ENCODE measurements at places on chromosomes 7 and 10.

DNA sequence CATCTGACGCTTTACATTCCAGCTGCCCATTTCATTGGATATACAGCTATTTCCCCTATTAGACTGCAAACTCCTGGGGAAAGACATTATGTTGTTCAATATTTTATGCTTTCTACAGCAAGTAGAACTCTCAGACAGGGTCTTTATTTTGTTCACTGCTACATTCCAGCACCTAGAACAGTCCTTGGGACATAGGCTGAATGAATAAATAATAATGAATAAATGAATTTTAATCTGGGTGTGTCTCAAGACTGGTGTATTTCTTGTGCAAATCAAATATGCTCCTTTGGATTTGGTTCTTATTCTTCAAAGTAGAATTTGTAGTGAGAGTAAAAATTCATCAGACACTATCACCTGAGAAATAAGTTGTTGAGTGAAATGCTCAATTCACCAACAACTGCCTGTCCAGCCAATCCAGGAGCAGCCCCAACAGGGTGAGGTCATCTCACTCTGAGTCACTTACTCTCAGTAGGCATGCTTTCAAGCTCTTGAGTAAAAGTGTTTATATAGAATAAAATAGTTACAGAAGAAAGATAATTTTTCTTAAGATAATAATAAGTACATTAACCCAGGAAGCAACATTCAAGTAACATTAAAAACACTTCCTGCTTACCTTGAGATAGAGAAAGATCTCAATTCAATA lies 287.5 kb upstream of the NPVF start:
- DNase-seq: no peak

- DNase-seq: no peak
Measured at GRCh38 chr7:41881331-41882130, 178.6 kb upstream of the INHBA start.

- DNase-seq: no peak
Measured at GRCh38 chr7:90597563-90598253, 1.6 kb downstream of the CDK14 start.

DNA sequence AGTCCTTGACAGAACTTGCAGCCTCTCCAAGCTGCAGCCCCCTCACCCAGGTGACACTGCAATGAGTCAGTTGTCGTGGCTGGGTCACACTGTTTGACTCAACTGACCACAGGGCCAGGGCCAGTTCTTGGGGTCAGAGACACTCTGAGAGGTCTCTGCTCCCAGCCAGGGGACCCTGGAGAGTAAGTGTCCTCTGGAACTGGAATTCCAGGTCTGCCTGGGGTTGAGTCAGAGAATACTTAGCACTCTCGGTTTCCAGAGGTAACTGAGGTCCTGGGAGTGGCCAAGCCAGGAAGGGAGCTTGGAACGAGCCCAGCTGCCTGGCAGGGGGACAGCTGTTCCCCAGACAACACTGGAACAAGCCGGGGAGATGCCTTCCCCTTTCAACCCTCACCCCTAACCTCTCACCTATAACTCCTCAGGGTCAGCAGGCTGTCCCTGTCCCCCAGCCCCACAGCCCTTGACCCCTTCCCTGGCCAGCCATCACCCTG lies 2.2 kb upstream of the MYL10 start:
- no peak for DNase-seq

- no peak for DNase-seq
Measured at GRCh38 chr10:17026686-17027485, 102.7 kb downstream of the CUBN start.
